ENCODE measurements at places on chromosomes 3 and 15. TPM values are rescaled to one million over a fixed set of nuclear protein-coding genes. Genes with fewer than 3 reads are reported as not detected.

- no peaks in the 10 kb centered on the region for H3K27me3 ChIP-seq
- no peak overlapping the region for H3K4me3 ChIP-seq
- H3K36me3 ChIP-seq, result no peaks in the 10 kb centered on the region
- DNase-seq, result no peak
These were observed 16.5 kb downstream of the TBC1D23 start for GRCh38 chr3:100277255-100277800.

- H3K4me1 ChIP-seq, result no peaks in the 10 kb centered on the region
- DNase-seq, result peak; percentile 72
- no peak overlapping the region for H3K4me3 ChIP-seq
- H3K36me3 ChIP-seq, result no peaks in the 10 kb centered on the region
- no peaks in the 10 kb centered on the region for H3K27me3 ChIP-seq
These were observed 26.2 kb downstream of the MAP4 start for GRCh38 chr3:47989981-47990440.

DNA sequence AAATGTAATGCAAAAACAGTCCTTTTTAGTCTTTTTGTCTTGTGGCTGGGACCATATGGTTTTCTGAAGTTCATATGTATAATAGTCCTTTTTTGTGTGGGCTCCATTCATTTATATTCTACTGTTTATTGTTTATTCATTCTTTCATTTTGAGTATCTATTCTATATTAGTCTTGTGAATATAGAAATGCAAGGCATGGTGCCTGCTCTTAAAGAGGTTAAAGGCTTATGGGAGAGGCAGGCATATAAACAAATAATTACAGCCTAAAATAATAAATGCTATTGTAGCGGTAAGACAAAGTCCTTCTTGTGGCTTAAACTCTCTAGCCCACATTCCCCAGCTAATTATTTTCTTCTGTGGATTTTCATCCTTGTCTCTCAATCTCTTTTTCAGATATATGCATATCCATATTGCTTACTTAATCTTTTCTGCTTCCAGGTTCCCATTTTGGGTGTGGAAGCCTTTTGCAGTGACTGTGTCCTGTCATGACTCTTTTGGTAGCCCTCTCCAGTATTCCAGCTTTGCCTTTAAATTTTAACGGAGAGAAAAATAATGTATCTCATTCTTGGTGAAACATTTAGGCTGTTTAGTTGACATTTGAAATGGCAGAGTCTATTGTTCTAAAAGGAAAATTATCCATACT is 101.6 kb downstream of the PPM1L start:
- no peak overlapping the region for H3K4me3 ChIP-seq
- H3K27ac ChIP-seq, result no peak overlapping the region

The PP2D1 gene
- total RNA-seq, result not detected

- no peak for DNase-seq
- H3K27ac ChIP-seq, result no peak overlapping the region
- H3K4me3 ChIP-seq, result no peak overlapping the region
- no peaks in the 10 kb centered on the region for H3K4me1 ChIP-seq
These were observed 25.8 kb upstream of the PRICKLE2 start for GRCh38 chr3:64251019-64251418.

- H3K27me3 ChIP-seq, result no peaks in the 10 kb centered on the region
- no peak overlapping the region for H3K4me3 ChIP-seq
- H3K27ac ChIP-seq, result no peak overlapping the region
- DNase-seq, result no peak
- no peaks in the 10 kb centered on the region for H3K4me1 ChIP-seq
These were observed 607.4 kb upstream of the TBL1XR1 start for GRCh38 chr3:177804646-177805045.

The ALDH1A2 gene
- total RNA-seq, result 0.68 TPM

The CHST13 gene
- total RNA-seq, result 4.9 TPM

DNA sequence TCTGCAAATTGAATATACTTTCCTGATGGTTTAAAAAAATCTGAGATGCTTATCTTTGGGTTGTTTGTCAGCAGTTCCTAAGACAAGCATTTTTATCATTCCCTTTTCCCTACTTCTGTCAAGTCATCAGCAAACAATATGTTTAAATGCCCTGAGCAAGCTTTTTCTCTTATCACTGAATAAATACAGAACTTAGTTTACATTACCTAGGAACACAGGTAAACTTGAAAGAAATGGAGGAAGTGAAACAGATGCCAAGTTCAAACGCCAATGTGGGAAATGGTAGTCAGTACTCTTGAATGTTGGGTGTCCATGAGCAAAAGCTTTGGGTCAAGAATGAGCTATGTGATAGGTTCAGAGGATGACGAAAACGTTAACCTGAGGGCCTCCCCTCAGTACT is 17.2 kb upstream of the TCAIM start:
- DNase-seq, result no peak
- no peaks in the 10 kb centered on the region for H3K36me3 ChIP-seq
- H3K4me1 ChIP-seq, result no peaks in the 10 kb centered on the region
- H3K27me3 ChIP-seq, result peaks cover 5% of the 10 kb centered on the region
- no peak overlapping the region for H3K27ac ChIP-seq

- no peaks in the 10 kb centered on the region for H3K4me1 ChIP-seq
- no peak for DNase-seq
These were observed 9.9 kb downstream of the GRM2 start for GRCh38 chr3:51716805-51717204.

The NRROS gene
- not detected for total RNA-seq

DNA sequence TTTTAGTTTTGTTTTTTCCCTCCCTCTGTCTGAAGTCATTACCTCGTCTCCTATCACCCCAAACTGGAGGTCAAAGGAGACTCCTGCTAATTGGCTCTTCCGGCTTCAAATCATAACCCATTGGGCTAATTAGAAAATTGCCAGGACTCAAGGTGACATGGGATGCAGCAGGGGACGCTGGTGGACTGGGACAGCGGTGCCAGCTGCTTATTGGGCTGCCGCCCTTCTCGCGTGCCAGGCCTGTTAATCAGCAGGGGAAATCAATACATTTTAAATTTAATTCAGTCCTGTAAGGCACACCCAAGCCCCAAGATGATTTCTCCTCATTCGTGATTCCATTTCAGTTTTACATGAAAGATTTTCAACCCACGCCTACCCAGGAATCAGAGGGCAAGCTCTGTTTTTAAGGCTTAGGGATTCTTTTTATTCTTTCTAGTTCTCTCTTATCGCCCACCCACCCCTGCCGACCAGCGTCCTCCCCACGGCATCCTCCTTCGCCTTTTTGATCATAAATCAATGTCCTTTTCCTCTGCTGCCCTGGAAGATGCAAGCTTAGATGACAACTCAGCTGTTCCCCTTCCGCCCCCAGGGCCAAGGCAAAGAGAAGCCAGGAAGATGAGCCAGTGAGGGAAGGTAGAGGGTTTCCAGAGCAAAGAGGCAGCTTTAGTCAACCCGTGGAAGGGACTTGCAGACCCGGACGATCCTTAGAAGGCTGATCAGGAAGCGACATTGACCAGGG is 329.6 kb downstream of the UACA start:
- no peaks in the 10 kb centered on the region for H3K27me3 ChIP-seq
- no peak overlapping the region for H3K4me3 ChIP-seq
- DNase-seq, result no peak
- peaks cover 5% of the 10 kb centered on the region for H3K4me1 ChIP-seq
- H3K27ac ChIP-seq, result no peak overlapping the region
- H3K36me3 ChIP-seq, result no peaks in the 10 kb centered on the region

DNA sequence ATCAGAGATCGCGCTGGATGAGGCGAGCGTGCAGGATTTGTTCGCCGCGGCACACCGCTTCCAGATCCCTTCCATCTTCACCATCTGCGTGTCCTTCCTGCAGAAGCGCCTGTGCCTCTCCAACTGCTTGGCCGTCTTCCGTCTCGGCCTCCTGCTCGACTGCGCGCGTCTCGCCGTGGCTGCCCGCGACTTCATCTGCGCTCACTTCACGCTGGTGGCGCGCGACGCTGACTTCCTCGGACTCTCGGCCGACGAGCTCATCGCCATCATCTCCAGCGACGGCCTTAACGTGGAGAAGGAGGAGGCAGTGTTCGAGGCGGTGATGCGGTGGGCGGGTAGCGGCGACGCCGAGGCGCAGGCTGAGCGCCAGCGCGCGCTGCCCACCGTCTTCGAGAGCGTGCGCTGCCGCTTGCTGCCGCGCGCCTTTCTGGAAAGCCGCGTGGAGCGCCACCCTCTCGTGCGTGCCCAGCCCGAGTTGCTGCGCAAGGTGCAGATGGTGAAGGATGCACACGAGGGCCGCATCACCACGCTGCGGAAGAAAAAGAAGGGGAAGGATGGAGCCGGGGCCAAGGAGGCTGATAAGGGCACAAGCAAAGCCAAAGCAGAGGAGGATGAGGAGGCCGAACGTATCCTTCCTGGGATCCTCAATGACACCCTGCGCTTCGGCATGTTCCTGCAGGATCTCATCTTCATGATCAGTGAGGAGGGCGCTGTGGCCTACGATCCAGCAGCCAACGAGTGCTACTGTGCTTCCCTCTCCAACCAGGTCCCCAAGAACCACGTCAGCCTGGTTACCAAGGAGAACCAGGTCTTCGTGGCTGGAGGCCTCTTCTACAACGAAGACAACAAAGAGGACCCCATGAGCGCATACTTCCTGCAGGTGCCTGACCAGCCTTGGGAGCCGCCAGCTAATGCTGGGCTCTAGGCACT is 819 bp downstream of the KLHL40 start:
- no peak overlapping the region for H3K27ac ChIP-seq
- DNase-seq, result no peak
- H3K4me1 ChIP-seq, result peaks cover 21% of the 10 kb centered on the region
- no peak overlapping the region for H3K4me3 ChIP-seq
- no peaks in the 10 kb centered on the region for H3K36me3 ChIP-seq

The GOLGA8Q gene
- 3.3 TPM for total RNA-seq

GRCh38 chr3:17456046-17456445 is 286.4 kb downstream of the TBC1D5 start:
- DNase-seq, result no peak
- H3K36me3 ChIP-seq, result no peaks in the 10 kb centered on the region
- no peak overlapping the region for H3K27ac ChIP-seq

DNA sequence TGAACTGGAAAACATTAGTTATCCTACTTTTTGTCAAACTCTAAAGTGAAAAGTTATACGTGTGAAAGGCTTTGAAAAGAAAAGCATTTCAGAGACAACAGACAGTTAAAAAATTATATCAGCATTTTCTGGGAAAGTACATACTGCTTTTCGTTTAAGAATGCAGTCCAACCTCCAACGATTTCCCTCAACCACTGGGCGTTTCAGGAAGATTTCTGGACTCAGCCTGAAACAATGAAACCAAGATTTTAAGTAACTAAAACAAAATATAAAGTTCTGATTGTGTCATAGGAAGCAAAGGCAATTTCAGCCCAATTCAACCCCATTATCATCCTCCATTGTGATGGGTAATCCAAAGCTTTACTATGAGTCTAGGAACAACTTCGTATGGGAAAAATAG is 110.7 kb downstream of the PLD1 start:
- H3K27me3 ChIP-seq, result no peaks in the 10 kb centered on the region
- no peaks in the 10 kb centered on the region for H3K36me3 ChIP-seq
- no peak for DNase-seq
- no peak overlapping the region for H3K27ac ChIP-seq
- H3K4me3 ChIP-seq, result no peak overlapping the region

The AGBL1 gene
- total RNA-seq, result not detected

The ANAPC13 gene
- total RNA-seq, result 35.1 TPM

GRCh38 chr3:185339945-185340344 is 23.0 kb upstream of the MAP3K13 start:
- no peak for DNase-seq
- no peaks in the 10 kb centered on the region for H3K27me3 ChIP-seq
- no peak overlapping the region for H3K27ac ChIP-seq

The CORO2B gene
- total RNA-seq, result 0.40 TPM

The CTXN2 gene
- total RNA-seq, result not detected

The PHC3 gene
- total RNA-seq, result 87.0 TPM

GRCh38 chr3:186209810-186210752 is 101.2 kb upstream of the ETV5 start:
- H3K4me3 ChIP-seq, result no peak overlapping the region
- peak; percentile 32 for DNase-seq
- peaks cover 17% of the 10 kb centered on the region for H3K4me1 ChIP-seq

DNA sequence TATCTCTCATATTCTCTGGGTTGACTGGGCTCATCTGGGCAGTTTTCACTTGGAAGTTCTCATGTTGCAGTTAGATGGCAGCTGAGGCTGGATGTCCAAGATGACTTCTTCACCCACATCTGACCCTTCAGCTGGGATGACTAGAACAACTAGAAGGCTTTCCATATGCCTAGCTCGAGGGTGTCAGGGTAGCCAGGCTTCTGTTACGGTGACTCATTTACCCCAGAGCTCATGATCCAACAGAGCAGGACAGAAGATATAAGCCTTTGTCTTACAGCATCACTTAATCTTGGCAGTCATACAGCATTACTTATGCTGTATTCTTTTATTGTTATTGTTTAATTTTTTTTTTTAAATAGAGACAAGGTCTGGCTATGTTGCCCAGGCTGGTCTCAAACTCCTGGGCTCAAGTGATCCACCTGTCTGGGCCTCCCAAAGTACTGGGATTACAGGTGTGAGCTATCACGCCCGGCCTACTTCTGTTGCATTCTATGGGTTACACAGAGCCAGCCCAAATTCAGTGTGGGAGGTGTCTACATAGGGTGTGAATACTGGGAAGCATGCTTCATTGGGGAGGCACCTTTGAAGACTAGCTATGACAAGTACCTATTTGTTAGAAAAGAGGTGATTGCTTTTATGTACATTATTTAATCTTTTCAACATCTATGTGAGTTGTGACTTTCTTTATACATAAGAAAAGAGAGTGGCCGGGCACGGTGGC is 10.7 kb downstream of the HMCES start:
- no peaks in the 10 kb centered on the region for H3K27me3 ChIP-seq
- no peak overlapping the region for H3K27ac ChIP-seq
- no peak overlapping the region for H3K4me3 ChIP-seq
- H3K36me3 ChIP-seq, result no peaks in the 10 kb centered on the region
- no peak for DNase-seq
- no peaks in the 10 kb centered on the region for H3K4me1 ChIP-seq

DNA sequence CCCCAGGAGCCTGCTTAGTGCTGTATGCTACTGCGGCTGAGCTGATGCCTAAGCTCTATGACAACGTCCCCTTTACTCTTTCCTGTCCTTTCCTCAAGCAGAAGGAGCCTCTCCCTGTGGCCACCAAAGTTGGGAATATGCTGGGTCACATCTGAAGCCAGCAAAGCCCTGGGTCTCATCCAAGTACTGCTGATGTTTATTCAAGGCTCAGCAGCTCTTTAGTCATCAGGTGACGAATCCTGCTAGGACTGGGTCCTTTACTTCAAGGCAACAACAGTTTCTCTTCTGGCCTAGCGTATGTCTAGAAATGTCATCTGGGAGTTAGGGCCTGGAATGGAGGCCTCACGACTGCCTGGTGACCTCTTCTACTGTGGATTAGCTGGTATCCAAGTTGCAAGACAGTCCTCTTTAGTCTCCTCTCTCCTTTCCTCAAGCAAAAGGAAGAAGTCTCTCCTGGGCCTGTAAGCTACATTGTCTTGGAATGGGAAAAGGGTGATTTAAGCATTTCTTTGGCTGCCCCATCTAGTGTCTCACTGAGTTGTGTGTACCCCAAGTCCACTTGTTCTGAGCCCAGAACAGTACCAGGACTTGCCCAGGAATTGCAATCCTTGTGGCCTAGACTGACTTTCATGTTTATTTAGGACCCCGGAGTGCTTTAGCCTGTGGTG is 63.9 kb downstream of the TNFAIP8L3 start:
- no peak for DNase-seq
- H3K27ac ChIP-seq, result peak overlapping the region; percentile 19
- no peak overlapping the region for H3K4me3 ChIP-seq

Measured in transverse colon (tissue), 4 donors.